ENCODE measurements at places on chromosomes 3 and 15.

DNA sequence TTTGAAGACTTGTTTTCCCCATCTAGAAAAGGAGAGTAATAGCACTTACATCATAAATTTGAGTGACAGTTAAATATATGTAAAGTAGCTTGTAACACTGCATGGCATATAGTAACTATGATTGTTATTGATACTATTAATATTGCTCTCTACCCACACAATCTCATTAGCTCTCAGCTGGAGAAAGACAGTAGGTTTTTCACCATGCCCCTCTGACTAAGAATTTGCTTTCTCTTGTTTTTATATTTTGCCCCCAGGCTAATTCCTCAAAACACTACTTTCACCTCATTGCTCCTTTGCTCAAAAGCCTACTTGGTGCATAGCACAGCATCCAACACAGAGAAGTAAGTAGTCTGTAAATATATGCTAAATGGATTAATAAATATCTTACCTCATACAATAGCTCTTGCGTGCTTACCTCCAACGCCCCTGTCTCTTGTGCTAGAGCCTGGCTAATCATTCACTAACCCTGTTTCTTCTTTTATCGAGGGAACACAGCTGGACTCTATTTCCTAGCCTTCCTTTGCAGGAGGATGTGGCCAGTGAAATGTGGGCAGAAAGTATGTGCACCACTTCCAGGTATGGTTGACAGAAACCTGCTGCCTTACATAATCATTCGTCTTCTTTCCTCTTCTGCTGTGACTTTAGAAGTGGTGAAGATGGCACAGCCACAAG, 190.0 kb downstream of the PLCH1 start:
- no peak for DNase-seq

- no peak for DNase-seq
Measured at GRCh38 chr15:40016224-40016865, 22.6 kb downstream of the SRP14 start.

- DNase-seq, result no peak
Measured at GRCh38 chr3:60636846-60637245, 614.4 kb downstream of the FHIT start.

- peak; percentile 79 for DNase-seq
Measured at GRCh38 chr3:194730365-194730764, 44.7 kb downstream of the FAM43A start.

GRCh38 chr15:100596792-100597191, 5.2 kb downstream of the LINS1 start:
- no peak for DNase-seq

DNA sequence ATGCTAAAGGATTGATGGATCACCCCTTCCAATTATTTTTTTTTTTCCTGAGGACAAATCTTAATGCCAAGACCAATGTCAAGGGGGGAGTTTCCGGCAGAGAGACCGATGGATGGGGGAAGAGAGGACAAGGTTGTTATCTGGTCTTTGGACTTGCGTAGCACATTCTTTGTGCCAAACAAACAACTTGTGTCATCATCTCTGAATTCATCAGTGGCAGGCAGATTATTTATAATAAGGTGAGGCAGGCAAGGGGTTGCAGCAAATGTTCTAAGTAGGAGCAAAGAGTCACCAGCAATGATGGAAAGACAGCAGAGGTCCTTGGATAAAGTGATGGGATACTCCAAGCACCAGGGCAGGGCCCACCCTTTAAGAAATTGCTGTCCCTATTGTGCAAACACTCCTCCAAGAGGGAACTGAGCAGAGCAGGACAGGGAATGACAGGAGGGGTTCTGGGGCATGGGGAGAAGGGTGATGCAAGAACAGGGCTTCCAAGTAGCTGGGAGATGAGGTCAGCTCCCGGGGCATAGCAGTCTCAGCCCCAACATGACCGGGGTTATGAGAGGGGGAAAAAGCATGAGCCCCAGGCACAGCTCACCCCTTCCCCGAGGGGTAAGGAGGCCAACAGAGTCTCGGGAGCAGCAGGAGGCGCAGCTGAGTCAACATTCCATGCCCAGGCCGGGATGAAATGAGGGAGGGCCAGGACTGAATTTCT, 57.4 kb downstream of the ANXA2 start:
- no peak for DNase-seq

DNA sequence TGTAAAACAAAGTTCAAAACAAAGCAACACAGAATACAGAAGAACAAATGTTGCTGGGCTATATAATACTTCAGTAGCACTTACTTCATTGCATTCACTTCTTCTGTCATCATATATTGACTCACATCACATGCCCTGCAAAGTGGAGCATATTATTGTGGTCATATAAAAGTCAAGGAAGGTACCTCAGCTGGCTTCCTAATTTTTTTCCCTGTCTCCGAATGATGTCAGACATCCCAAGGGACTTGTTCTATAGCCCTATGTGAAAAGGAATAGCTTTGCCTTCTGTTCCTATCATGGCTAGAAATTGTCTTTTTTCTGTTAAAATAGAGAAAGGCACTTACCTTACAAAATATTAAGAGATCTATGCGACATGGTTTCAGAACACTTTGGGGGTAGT, 109.4 kb downstream of the LRTM1 start:
- DNase-seq, result no peak

DNA sequence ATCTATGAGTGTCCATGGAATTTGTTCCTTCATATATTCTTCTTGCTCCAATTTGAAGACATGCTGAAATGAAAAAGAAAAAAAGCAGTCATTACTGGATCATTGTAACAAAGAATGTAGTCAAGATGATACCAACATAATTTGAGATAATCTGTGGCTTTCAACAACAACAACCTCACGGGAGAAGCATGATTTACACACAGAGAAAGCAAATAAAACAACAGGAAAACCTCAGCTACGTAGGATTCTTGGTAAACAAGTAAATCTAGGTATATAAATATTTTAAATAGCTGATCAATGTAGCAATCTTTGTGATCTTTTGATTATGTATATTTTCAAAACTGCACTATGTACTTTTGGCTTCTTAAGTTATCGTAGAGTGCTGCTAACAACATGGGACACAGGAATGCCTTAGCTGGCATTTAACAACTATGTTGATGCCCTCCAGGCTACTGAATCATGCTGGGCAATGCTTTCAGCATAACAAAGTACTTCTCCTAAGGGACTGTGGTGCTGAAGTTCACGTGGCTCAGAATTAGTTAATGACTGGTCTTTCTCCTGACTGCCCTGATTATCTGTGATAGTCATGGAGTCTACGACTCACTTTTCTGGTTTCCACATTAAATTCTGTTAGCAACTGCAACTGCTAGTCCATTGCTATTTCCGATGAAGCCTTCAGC, 96.5 kb upstream of the MYO5C start:
- no peak for DNase-seq

Measured in ureter (tissue), 1 donor.